NCI-H2029 (cell line): ENCODE measurements at places on chromosomes 2 and 18.

- DNase-seq = no peak
Measured at GRCh38 chr2:16700551-16701259, 35.1 kb upstream of the CYRIA start.

GRCh38 chr2:104876606-104877570, 23.0 kb downstream of the POU3F3 start:
- DNase-seq = no peak

- DNase-seq = peak; percentile 86
Measured at GRCh38 chr2:234983011-234983726, 31.4 kb downstream of the SH3BP4 start.

GRCh38 chr2:58427572-58428095, 186.5 kb upstream of the FANCL start:
- peak; percentile 38 for DNase-seq

DNA sequence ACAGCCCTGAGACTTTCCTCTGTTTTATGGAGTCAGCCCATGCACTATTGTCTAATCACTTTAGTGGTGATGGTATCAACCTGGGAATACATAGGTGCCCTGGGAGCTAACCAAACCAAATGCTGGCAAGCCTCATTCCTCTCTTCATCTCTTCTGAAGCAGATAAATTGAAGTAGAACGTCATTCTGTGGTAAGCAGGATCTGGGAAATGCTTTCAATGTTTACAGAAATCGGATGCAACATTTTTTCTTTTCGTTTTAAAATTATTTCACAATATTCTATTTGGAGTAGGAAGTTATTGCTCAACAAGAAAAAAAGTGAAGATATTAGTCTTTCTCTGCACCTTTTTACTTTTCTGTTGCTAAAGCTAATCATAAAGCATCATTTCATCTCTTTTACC, 114.2 kb downstream of the RBMS1 start:
- no peak for DNase-seq

GRCh38 chr2:30956995-30957394, 149.7 kb upstream of the CAPN13 start:
- DNase-seq = no peak

DNA sequence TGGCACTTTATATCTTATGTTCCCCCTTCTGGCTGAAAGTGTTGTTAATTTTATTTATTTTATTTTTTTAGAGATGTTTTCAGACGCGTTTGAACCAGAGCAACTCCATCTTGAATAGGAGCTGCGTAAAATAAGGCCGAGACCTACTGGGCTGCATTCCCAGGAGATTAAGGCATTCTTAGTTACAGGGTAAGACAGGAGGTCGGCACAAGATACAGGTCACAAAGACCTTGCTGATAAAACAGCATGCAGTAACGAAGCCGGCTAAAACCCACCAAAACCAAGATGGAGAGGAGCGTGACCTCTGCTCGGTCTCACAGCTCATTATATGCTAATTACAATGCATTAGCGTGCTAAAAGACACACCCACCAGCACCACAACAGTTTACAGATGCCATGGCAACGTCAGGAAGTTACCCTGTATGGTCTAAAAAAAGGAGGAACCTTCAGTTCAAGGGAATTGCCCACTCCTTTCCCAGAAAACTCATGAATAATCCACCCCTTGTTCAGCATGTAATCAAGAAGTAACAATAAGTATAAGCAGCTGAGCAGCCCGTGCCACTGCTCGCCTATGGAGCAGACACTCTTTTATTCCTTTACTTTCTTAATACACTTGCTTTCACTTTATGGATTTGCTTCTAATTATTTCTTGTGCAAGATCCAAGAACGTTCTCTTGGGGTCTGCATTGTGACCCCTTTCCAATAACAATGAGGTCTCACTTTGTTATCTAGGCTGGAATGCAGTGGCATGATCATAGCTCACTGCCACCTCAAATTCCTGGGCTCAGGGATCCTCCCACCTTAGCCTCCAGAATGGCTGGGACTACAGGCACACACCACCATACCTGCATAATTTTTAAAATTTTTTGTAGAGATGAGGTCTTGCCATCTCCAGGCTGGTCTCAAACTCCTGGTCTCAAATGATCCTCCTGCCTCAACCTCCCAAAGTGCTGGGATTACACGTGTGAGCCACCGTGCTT, 55.9 kb downstream of the CACNB4 start:
- no peak for DNase-seq

DNA sequence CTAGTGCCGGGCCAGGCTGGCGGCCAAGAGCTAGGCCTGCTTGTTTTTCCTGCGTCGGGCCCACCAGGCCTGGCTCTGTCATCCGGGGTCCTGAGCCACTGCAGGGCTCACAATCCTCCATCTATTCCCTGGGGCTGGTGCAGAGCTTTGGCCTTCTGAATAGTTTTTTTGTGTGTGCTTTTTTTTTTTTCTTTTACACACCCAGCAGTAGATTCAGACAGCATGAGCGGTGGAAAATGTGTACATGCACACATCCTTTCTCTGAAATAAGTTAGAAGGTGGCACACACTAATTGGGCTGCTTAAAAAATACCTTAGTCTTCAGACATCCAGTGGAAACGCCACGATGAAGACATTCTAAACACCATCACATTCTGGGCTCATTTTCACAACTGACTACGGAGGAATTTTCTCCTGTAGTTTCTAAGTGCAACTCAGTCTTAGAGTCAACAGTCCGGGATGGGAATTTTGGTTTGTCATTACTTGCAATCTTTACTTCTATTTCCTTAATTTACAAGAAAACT, 6.1 kb downstream of the ZFP36L2 start:
- no peak for DNase-seq

DNA sequence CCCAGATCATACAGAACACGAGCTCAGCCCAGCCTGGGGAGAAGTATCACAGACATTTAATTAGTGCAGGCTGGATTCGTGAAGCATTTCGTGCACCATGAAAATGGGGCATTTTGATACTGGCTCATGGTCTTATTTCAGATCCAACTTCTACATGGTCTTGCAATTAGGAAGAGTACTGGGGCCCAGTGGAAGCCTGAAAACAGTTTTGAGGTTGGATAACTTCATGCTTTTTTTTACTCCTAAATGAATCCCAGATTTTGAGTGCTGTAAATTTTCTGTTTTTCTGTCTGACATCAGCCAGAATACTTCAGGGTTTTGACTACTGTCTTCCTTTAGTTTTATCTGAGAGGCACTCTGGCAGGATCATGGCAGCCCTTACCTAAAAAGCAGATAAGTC, 160.1 kb downstream of the GFPT1 start:
- DNase-seq = no peak
